ENCODE measurements at places on chromosomes 7 and 10.

DNA sequence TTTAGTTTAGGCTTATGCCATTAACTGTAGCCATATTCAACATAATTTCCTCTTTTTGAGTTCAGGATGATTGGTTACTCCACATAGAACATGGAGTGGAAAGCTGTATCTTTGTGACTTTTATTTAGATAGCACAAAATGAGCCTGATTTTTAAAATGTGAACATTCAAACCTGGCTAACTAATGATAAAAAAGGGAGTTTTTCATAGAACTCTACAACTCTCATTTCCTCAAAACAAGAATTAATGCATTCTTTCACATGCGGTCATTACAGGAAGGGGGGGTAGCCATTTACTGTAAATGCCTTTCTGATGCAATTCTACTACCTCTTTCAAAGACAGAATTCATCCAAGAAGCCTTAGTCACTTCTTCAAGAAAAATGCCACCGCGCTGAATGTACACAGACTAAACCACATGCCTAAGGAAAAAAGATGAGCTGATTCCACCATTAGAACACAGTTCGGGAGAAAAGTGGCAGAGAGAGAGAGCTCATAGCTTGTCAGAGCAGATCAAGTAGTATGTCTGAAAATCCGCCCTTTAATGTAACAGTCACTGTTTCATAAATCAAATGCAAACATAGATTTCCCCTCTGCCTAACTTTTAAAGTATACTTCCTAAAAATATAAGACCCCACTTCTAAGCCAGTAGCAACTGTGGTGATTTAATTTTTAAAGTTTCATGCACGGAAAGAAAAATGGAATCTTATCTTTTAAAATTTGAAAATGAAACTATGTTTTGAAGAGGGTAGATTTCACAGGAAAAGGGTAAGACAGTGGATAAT is 226.4 kb upstream of the KLF14 start:
- DNase-seq, result no peak

- no peak for DNase-seq
These were observed 4.5 kb downstream of the FAM180A start for GRCh38 chr7:135743907-135744731.

DNA sequence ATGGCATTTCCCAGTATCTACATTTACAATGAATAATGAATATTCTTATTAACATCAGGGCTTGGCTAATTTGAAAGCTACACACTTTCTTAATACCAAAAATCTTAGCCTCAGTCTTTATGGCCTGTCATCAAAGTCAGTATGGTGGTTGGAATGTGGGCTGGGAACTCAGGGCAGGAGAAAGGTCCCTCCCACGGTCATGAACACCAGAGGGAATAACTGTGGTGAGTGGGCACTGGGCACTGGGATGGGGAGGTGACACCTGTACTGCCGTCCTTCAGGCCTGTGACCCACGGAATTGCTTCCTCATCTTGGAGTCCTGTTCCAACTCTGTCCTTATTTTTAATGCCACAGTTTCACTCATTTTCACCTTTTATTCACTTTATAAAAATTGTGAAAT is 276.9 kb upstream of the PLPP4 start:
- no peak for DNase-seq

GRCh38 chr10:13788320-13788600 is 201.5 kb downstream of the PRPF18 start:
- no peak for DNase-seq

DNA sequence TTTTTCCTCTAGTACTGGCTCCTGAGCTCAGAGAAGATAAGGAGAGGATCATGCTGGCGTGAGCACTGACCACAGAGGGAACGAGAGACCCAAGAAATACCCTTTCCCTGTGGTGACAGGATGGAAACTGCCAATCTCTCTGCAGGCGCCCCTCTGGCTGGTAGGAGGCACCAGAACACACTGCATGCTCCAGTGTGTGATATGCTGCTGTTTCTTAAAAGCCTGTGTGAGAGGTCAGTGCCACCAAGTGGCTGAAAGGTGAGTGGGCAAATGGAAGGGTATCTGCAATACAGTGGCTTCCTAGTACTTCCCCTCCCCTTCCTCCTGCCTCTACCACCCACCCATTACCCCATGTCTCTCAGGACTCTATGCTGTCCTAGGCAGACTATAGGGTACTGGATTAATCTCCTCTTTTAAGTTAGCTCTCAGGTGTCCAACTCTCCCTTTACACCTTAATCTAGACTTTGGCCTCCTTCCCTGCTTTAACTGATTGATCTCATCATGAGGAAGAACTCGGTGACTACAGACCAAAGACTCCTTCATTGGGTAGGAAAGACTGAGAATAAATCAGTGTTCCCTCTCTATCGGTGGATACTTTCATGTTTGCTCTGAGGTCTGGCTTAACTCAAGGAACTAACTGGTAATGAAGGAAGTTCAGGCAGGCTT is 283.6 kb downstream of the ADRA2A start:
- no peak for DNase-seq

DNA sequence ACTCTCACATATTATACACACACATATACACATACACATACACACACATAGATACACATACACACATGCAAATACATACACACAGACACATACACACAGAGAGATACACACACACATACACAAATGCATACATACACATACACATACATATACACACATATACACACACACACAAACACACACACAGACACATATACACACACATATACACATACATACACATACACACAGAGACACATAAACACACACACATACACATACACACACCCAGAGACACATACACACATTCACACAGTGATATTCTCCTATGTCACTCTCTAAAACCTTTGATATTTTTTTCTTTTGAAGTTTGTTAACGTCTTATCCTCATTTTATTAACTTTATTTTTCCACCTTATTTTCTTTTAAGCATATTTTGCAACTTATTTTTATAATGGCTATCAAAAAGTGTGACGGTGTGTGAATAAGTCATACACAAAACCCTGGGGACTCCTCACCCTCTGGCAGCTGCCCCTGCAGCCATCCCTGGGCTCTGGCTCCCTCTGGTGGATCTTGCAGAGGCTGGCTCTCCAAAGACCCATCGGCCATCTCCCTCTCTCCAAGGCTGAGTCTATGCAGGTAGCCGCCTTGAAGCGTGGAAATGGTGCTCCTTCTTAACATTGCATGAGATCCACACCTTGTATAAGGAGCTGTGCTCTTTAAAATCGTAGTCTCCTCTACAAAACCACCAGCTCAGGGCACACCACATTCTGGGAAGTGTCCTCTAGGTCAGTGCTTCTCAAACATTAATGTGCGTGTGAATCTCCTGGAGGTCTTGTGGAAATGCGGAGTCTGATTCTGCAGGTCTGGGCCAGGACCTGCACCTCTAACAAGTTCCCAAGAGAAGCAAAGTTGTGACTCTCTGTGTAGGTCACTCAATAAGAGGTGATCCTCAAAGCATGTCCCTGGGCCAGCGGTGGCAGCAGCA is 4.1 kb upstream of the C10orf120 start:
- peak; percentile 18 for DNase-seq

DNA sequence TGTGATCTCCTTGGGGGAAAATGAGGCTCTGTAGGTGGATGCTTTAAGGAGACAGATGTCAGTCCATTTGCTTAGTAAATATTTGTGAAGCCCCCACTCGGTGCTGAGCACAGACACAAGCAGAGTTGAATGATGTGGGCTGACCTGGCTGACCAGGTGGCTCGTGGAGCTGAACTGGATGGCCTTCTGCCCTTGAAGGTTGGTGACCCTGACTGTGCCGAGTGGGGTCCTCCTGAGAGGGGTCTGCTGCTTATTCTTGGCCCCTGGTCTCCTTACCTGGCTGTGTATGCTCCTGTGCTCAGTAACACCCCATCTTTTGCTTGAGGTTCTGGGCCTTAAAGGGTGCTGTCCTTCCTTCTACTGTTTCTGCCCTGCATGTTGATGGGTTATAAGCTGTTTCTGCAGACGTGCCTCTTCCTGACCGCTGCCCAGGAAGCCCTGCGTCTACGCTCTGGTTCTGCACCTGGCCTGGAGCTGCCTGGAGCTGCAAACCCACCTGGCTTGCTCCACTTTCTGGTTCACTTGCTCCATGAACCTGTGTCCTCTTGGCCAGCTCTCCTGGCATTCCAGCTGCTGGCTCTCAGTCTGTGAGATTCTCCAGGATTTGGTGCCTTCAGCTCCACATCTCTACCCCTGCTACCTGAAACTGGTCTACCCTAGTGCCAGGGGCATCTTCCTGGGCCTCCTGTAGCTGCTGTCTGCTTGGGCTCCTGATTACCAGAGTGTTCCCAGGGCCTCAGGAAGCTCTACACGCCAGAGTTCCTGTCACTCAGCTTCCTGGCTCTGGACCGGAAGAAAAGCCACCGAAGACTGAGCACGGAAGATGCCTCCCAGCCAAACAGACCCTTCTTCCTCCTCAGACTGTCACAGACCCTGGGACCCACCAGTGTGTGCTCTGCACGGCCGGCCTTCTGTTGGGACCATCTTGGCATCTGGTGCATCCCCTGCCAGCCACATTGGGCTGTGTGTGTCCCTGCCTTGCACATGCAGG is 76.5 kb downstream of the ADCY1 start:
- no peak for DNase-seq

DNA sequence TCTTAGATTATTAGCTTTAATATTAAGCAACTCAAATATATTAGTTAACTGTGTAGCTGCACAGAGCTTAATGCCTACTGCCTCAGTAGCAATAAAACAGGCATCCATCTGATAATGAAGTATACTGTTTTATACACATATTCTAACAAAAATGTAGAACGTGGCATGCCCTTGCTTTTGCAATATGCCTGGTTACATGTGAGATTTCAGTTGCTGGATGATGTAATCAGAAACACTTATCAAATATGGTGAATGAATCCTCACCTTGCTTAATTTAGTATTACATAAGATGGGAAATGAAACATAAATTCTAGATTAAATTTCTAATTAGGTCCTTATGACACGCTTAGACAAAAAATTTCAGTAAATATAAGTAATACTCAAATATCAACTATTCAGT is 8.0 kb downstream of the DNAJC1 start:
- no peak for DNase-seq

- DNase-seq, result no peak
These were observed 168.1 kb downstream of the FANK1 start for GRCh38 chr10:126064512-126064911.

DNA sequence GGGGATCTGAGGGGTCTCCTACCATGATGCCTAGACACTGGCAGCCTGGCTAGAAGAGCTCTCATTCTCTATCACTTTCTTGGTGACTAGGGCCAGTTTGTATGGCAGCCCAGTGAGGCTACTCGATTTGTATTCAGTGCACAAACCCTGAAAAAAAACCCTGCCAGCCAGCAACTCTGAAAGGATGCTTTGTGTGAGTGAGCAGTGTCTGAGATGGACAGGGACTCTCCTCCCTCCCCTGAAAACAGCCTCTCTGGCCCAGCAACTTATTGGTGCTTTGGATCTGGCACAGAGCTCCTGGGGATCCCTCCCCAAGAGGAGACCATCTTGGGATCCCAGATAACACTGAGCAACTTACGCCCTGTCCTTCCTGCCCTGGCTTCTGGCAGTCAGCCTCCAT is 10.8 kb upstream of the LRRC4 start:
- no peak for DNase-seq

- no peak for DNase-seq
These were observed 111.7 kb downstream of the GLI3 start for GRCh38 chr7:42125321-42125720.

DNA sequence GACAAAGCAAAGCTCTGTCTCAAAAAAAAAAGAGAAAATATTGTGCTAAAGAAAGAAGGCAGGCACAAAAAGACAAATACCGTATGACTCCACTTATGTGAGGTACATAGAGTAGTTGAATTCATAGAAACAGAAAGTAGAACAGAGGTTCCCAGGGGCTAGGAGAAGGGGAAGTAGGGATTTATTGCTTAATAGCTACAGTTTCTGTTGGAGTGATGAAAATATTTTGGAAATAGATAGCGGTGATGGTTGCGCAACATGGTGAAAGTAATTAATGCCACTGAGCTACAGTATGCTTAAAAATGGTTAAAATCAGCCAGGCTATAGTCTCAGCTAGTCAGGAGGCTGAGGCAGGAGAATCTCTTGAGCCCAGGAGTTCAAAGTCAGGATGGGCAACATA is 18.5 kb upstream of the NPFFR1 start:
- DNase-seq, result no peak

DNA sequence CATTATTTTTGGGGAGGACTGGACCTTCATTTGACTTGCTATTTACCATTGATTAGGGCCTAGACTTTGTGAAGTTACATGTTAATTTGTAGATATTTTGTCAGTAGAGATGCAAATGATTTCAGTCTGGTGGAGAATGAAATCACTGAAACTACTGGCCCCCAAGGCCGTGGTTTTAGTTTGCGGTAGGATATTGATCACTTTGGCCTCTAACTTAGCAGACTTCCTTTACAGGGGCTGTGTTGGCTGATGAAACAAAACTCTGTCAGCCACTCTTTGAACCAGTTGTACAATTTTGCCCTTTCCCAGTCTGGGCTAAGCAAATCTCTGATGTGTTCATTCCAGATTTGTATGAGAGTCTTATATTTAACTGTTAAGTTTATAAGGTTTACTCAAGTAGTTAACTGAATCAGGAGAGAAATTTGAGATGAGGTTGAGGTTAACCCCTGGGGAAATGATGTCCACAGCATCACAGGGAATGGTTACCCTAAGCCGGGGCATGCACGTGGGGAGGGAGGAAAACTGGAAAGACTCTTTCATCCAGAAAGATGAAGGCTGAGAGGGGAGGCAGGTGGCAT is 105.7 kb upstream of the INSIG1 start:
- no peak for DNase-seq

- no peak for DNase-seq
These were observed 292.5 kb downstream of the GFRA1 start for GRCh38 chr10:115980470-115980869.

DNA sequence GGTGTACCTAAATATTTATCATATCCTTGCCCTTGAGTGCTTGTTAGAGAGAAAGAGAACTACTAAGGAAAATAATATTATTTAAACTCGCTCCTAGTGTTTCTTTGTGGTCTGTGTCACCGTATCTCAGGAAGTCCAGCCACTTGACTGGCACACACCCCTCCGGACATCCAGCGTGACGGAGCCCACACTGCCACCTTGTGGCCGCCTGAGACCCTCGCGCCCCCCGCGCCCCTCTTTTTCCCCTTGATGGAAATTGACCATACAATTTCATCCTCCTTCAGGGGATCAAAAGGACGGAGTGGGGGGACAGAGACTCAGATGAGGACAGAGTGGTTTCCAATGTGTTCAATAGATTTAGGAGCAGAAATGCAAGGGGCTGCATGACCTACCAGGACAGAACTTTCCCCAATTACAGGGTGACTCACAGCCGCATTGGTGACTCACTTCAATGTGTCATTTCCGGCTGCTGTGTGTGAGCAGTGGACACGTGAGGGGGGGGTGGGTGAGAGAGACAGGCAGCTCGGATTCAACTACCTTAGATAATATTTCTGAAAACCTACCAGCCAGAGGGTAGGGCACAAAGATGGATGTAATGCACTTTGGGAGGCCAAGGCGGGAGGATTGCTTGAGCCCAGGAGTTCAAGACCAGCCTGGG is 11.4 kb downstream of the SERPINE1 start:
- DNase-seq, result peak; percentile 70

All from stimulated activated CD4-positive, alpha-beta T cell treated with anti-CD3 and anti-CD28 coated beads, Interleukin-1b, Interleukin-23, amount 100 ng/mL, for 1 hour (primary cell).